GM20000 (cell line): ENCODE measurements at places on chromosomes 5 and 9.
A peak's percentile ranks its signal among the peaks of the same experiment; 100 is the strongest.

DNA sequence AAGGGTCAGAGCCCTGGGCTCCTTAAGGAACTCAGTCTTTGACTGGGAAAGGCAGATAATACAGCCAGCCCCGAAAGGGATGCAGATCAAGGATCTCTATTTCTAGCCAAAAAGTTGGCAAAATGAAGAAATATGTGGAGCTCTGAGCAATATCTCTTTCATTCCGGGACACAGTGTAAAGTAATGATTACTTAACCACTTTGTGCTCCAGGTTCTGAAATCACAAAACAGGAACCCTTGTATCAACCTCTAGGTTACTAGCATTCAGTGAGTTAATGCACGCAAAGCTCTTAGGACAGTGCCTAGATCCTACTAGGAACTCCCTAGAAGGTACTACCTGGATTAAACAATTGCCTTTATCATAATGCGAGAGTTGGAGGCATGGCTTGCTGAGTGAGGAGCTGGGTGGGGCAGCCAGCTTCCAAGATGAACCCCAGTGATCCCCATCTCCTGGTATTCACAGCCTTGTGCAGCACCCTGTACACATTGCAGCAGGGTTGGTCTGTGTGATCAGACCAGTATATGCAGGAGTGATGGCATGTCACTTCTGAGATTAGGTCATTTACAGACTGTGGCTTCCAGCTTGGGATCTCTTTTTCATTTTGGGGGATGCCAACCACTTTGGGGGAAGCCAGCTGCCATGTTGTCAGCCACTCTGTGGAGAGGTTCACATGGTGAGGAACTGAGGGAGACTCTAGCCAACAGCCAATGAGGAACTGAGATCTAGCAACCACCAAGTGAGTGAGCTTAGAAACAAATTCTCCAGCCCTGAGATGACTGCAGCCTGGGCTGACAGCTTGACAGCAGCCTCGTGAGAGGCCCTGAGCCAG is 103.1 kb upstream of the SLC44A1 start:
- DNase-seq = peak; percentile 32

GRCh38 chr5:168598639-168599038 is 19.5 kb upstream of the PANK3 start:
- DNase-seq = no peak

DNA sequence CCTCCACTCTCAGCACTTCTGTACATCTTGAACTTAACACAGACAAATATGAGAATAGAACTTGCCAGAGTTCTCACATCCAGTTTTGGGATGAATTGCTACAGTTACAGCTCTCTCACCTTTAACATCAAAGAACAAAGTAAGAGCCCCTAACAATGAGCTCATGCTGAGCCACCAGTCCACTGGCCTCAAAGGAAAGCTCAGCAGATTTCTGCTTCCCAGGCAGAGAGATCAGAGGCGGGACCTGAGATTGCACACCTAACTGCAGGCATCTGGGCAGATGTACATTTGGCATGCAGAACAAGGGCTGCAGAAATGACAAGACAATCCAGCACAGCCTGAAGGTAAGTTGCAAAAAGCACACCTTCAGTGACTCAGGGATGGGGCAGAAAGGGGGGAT is 300.9 kb downstream of the MRPS30 start:
- no peak for DNase-seq

DNA sequence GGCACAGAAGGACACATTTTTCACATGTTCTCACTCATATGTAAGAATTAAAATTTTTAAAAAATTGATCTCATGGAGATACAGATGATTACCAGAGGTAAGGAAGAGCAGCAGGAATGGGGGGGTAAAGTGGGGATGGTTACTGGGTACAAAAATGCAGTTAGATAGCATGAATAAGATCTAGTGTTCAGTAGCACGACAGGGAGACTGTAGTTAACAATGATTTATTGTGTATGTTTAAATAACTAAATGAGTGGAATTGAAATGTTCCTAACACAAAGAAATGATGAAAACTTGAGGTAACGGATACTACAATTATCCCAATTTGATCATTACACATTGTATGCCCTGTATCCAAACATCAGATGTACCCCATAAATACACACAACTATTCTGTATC is 15.2 kb upstream of the TGFBI start:
- DNase-seq = no peak

DNA sequence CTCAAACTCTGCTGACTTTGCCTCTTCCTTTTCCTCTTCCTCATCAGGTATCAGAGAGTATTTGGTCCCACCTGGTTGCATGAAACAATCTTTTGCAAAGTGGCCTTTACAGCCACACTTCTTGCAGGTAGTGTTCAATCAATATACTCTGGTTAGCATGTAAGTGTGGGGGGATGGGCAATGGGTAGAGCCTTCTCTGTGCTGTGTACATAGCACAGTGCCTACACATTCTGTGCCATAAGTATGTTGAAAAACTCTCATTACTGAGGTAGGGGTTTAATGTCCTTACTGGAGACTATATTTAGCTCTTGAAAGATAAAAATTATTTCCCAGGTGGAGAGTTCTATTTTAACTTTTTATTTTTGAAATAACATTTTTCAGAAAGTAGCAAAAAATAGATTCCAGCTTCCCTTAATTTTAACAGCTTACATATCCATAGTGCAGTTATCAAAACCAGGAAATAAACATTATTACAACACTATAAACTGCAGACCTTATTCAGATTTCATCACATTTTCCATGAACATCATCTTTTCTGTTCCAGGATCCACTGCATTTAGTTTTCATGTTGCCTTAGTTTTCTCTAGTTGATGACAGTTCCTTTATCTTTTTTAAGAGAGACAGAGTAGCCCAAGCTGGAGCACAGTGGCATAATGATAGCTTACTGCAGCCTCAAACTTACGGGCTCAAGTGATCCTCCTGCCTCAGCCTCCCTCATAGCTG is 15.1 kb downstream of the TTC1 start:
- no peak for DNase-seq

DNA sequence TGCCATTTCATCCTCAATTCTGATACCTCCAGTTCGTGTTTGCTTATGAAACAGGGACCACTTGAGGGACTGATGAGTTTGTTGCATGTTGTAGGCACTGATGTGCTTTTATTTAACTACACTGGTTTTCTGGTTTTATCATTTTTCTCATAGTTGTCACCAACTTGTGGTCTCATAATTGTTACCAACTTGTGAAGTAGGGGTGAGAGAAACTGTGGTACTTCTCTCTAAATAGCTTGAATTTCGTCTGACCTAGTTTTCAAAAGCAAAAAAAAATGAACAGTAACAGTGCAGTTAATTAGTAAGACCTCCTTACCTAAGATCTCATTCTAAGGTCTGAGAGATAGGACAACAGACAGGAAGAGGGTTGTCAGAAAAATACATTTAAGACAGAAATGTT is 78.0 kb downstream of the ANXA2R start:
- no peak for DNase-seq

GRCh38 chr9:93531374-93531773 is 45.0 kb upstream of the PHF2 start:
- no peak for DNase-seq

GRCh38 chr9:17159469-17159868 is 24.6 kb downstream of the CNTLN start:
- DNase-seq = no peak

DNA sequence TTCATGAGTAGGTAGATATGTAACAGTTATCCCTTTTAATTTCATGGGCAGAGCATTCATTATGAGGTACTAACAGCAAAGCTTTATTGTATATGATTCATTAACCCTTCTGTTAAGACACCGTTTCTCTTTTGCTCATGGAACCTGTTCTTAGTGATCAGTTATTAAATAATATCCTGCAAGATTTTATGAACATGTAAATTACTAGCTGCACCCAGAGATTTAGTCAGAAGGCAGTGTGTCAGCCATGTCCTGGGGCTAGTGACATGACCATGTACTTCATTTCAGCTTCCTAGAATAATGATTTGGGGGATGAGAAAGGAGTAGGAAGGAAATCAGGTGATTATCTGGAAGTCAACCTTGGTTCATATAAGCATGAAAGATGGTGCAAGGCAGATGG is 7.0 kb downstream of the MAST4 start:
- DNase-seq = no peak

- peak; percentile 95 for DNase-seq
These were observed at the start of gene RECK for GRCh38 chr9:36036780-36037548. RECK (plus strand) TSS chr9:36036913; CDS start chr9:36036999, 86 bp downstream.

DNA sequence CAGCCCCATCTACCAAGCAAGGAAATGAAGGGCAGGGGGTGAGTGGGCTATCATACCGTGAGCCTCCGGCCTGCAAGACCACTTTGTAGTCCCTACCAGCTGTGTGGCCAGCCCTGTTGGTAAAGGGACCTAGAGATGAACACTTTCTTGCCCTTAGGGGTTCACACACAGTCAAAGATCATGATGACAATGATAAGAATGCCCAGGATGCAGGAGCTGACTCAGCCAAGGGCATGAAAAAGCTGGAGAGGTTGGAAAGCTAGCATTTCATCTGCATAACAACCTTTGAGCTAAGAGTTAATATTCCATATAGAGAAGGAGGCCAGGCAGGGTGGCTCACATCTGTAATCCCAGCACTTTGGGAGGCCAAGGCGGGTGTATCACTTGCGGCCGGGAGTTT is 19.2 kb upstream of the FGFR4 start:
- DNase-seq = no peak

GRCh38 chr5:146427619-146427997 is 19.5 kb upstream of the TCERG1 start:
- no peak for DNase-seq

GRCh38 chr5:148465381-148466235 is 81.8 kb downstream of the FBXO38 start:
- DNase-seq = no peak

DNA sequence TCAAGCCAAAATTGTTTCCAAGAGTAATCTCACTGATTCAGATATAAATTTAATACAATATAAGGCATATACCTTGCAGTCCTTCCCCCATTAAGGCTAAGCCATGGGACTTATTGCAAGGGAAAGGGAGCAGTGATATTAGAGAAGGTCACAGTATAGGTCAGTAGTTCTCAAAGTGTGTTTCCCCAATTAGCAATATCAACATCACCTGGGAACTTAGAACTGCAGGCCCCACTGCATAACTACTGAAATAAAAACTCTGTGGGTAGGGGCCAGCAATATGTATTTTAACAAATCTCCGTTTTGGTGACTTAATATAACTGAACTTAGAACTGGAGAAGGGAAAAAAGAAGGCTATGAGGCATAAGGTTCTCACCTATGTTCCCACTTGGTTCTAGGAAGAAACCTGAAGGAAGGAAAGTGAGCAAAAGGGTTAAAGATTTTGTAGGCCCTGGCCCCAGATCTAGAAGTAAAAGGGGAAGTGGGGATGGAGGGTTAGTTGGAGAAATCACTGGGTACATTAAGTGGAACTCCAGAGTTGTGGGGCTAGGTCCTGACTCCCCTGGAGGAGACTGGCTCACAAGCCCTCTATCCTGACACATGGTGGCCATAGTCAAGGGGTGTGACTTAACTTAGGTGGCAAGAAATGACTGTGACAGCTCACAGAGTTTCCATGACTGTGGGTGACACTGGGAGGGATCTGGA is 40.7 kb downstream of the WDR36 start:
- no peak for DNase-seq

DNA sequence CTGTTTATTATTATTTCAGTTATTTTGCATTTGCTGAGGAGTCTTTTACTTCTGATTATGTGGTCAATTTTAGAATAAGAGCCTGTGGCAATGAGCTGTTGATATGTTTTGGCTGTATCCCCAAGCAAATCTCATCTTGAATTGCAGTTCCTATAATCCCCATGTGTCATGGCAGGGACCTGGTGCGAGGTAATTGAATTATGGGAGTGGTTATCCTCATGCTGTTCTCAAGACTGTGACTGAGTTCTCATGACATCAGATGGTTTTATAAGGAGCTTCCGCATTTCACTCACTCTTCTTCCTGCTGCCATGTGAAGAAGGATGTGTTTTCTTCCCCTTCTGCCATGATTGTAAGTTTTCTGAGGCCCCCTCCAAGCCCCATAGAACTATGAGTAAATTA is 114.9 kb upstream of the SLCO6A1 start:
- no peak for DNase-seq

- no peak for DNase-seq
These were observed 188.8 kb downstream of the NXNL2 start for GRCh38 chr9:88723751-88724150.

- DNase-seq = no peak
These were observed 229.4 kb downstream of the ADAMTSL1 start for GRCh38 chr9:18703151-18703900.

GRCh38 chr5:122351416-122352157 is 39.5 kb downstream of the SNCAIP start:
- DNase-seq = no peak

- no peak for DNase-seq
These were observed 41.5 kb upstream of the NOTCH1 start for GRCh38 chr9:136587145-136587943.

DNA sequence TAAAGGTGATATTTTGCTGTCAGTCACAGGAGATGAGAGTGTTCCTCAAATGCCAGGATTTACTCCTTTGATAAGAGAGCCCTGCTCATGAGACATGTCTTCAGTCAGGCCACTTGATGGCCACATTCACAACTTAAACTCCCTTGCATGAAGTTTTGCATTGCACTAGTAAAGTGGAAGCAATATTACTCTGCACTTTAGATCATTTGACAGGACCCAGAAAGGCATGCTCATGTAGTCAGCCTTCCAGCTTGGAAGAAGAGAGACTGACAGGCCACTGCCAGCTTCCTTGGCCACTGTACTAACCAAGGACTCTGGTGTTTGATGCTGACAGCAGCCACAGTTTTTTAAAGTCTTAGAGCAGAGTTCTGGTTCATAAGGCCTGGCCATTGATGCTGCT is 42.6 kb downstream of the NPR3 start:
- DNase-seq = no peak

GRCh38 chr5:116613445-116613844 is 38.8 kb upstream of the SEMA6A start:
- peak; percentile 17 for DNase-seq

DNA sequence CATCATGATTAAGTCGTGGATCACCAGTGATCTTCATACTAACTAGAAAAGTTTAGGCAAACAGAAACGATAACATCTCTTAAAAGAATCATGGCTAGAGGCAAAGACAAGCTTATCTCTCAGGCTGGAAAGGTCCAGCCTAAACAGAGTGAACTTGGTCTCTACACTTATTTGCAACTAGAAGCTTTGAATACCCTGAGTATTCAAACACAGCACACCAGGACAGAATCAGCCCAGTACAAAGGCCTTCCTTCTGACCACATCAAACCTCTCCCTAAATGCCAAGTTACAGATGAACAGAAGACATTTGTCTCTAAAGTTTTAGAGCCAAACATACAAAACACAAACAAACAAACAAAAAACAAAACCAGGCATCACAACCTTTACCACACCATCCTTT is 57.2 kb downstream of the ELAVL2 start:
- no peak for DNase-seq

GRCh38 chr9:98993570-98993945 is 49.9 kb downstream of the COL15A1 start:
- peak; percentile 76 for DNase-seq

- no peak for DNase-seq
These were observed 77.8 kb upstream of the ZNF618 start for GRCh38 chr9:113798062-113799030.

GRCh38 chr9:123175854-123176629 is 92.3 kb downstream of the STRBP start:
- no peak for DNase-seq
